ENCODE measurements at places on chromosomes 3 and 15.
A peak's percentile ranks its signal among the peaks of the same experiment; 100 is the strongest.

- DNase-seq, result no peak
These were observed 496.4 kb upstream of the MDFIC2 start for GRCh38 chr3:70808881-70809280.

DNA sequence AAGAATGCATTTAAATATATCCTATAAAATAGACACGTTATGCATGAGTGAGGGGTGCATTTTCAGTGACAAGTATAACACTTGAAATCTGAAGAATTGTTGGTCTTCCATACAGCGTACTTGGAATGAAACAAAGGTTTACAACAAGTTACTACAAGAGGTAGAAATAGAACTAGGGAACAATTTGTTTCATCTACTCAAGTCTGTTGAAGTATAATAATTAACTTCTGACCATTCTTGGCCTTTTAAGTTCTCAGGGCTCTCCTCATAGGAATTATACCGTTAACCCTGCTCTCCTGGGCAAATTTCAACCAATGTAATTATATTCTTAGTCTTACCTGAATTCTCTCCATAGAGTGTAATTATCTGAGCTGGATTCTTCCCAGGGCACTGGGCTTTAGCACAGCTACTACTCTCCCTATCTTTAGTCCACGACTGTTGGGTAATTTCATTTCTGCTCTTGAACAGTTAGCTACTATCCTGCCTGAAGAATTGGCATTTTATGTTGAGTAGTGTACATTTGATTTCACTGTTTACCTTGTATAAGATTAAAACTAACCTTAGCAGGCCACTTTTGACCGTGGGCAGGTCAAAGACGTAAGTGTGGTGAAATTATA, 100.6 kb downstream of the UBE2E2 start:
- no peak for DNase-seq

DNA sequence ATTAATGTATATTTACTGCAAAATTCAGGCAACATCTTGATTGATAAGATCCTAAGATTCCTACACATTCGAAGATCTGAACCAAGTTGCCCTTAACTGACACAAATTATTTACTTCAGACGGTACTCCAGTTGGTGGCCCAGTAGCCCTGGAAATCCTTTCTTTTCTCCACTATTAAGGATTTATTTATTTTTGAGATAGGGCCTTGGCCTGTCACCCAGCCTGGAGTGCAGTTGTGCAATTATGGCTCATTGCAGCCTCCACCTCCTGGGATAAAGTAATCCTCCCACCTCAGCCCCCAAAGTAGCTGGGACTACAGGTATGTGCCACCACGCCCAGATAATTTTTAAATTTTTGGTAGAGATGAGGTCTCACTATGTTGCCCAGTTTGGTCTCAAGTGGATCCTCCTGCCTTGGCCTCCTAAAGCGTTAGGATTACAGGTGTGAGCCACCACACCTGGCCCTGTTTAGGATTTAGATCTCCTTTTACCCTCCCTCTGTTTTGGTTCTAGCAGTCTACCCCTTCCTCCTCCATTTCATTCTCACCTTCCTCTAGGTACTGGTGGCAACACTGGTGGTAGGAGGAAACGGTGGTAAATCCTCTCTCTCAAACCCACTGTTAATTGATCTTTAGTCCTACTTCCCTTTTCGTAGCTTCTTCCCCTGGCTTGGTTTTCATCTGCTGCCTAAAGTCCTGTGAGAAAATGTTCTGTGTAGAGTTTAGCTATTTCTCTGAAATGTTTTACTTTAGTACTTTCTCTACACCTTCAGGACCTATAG, 12.7 kb upstream of the ZNF609 start:
- DNase-seq, result no peak

- no peak for DNase-seq
These were observed 148.6 kb downstream of the CNTN3 start for GRCh38 chr3:74465715-74466410.

DNA sequence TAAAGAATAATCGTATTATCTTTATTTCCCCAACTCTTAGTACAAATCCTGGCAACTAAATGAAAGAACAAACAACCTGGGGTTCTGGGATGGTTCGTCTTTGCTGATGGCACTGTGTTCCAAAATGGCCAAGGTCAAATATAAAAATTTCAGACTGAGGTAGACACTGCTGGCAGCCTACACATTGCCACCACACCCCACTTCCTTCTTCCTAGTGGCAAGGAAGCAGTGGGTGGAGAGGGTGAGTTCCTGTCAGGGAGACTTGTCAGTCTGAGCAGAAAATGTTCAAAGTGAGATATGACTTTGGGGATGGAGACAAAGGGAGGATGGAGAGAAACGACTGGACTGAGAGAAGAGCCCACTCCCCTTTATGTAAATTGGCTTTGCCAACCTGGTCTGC, 69.6 kb downstream of the LMCD1 start:
- DNase-seq, result no peak

DNA sequence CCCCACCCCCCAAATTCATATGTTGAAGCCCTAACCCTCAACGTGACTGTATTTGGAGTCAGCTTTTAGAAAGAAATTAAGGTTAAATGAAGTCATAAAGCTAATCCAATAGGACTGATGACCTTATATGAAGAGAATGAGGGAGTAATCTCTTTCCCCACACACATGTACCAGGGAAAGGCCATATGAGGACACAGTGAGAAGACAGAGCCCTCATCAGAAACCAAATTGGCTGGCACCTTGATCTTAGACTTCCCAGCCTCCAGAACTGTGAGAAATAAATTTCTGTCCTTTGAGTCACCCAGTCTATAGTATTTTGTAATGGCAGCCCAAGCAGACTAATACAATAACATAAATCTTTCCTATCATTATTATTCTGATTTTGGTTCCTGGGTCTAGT, 194.7 kb upstream of the NANOGP8 start:
- no peak for DNase-seq

GRCh38 chr3:21755896-21756295, 4.9 kb upstream of the ZNF385D start:
- DNase-seq, result no peak

DNA sequence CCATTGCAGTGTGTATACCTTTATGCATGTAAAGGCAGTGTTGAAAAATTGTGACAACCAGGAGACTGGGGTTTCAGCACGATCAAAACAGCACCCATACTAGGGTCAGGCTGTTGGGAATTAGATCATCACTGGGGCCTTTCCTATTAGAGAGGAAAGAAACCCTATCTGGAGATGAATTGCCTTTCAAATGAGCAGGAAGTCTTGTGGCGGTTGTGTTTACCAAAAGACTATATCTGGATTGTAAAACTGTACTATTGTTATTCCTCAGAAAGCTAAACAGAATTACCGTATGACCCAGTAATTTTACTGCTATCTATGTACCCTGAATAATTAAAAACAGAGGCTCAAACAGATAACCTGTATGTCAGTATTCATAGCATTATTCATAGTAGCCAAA, 10.1 kb downstream of the UBE2E1 start:
- DNase-seq, result no peak

DNA sequence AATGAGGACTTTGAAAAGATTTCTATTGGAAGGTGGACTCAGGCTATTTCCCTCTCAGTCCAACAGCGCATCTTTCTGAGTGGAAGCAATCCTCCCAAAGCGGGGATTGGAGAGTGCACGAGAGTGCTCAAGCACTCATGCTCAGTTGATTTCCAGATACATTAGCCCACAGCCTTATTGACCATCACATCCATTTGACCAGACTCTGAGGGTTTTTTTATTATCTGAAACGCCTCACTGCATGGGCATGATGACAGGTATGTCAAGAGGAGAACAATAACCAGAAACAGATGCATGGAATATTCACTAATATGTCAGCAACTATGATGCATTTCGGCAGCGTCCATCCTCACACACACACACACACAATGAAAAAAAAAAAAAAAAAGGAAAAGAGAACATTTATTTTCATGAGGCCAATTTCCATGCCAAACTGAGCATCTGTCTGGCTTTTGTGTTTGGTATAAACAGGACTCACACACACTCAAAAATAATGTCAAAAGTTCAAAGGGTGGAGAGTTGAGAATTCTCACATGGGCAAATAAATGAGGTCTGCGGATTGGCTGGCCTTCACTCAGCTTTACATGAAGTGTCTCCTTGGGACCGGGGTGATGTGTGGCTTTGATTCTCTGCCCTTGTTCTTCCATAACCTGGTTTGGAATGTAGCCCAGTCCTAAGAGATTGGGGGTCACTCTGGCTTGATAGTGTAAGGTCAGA, 371.6 kb downstream of the MCTP2 start:
- no peak for DNase-seq

- DNase-seq, result no peak
These were observed 36.6 kb downstream of the TJP1 start for GRCh38 chr15:29785642-29786041.

DNA sequence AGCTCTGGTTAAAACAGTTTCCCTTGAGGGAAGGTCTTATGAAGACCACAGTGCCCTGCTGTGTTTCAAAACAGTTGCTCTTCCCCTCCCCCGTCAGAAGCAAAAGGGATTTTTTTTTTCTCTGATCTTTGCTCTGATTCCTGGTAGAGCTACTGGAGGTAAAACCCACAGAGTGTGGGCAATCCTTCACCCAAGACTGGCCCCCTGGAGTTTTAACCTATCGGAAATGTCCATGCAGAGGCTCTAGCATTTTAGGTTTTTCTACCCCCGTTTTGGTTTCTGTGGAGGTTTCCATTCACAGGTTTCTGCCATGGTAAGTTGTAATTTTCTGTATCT, 27.7 kb downstream of the GRM2 start:
- no peak for DNase-seq

GRCh38 chr15:70036585-70037291, 61.0 kb downstream of the TLE3 start:
- peak; percentile 29 for DNase-seq

DNA sequence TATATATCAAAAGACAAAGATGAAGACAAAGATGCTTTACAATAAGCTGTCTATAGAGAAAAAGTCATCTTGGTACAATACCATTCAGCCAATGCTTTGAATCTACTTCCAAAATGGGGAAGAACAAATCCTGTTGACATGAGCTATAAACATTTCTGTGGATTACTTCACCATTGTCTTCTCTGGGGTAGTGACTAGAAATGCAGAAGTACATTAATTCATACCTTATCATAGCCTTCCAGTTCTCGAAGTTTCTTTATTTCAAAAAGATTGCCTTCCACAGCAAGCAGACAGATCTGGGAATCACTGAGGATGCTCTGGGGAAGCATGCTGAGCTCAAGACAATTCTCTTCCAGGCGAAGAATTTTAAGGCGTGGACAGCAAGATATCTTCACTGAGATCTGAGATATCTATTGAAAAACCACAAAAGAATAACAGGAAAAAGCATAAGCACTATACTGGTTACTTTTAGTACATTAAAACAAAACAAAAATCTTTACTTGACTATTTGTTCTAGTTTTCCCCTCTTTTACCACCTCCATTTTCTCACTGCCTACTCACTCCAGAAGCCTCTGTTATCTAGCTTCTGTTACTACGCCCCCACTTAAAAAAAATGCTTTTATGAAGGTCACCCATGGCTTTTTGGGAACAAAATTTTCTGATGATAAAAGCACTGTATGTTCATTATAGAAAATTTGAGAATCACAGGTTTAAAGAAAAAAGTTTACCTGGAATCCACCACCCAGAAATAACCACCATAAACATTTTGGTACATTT, 3.6 kb downstream of the LRRC57 start:
- DNase-seq, result no peak

- DNase-seq, result no peak
These were observed 182.1 kb upstream of the TP63 start for GRCh38 chr3:189449084-189449483.

GRCh38 chr3:174777813-174778212, 81.3 kb upstream of the NAALADL2 start:
- no peak for DNase-seq

GRCh38 chr3:74479915-74480314, 134.5 kb downstream of the CNTN3 start:
- no peak for DNase-seq

GRCh38 chr15:63902671-63903035, 68.9 kb upstream of the HERC1 start:
- no peak for DNase-seq

DNA sequence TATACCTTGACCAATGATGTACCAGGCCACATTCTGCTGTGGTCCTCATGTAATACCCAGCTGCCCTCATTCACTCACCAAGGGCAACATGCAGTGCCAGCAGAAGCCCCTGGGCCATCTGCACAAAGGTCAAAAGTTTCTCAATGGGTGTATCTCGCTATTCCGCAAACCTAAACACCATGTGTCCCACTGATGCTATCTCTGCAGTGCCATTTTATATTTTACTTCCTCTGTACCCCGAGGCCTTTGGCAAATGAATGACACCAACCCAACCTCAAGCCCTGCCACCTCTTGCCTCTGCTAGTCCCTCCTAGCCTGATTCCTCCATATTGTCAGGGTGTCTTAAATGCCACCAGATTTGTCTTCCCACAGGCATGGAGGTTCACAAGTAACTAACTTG, 59.2 kb downstream of the AAGAB start:
- DNase-seq, result no peak

- no peak for DNase-seq
These were observed 261.6 kb upstream of the THRB start for GRCh38 chr3:24756101-24756888.

GRCh38 chr3:150739200-150739863, 23.6 kb downstream of the SIAH2 start:
- DNase-seq, result peak; percentile 44

- no peak for DNase-seq
These were observed 32.1 kb downstream of the DNASE1L3 start for GRCh38 chr3:58178528-58179234.

DNA sequence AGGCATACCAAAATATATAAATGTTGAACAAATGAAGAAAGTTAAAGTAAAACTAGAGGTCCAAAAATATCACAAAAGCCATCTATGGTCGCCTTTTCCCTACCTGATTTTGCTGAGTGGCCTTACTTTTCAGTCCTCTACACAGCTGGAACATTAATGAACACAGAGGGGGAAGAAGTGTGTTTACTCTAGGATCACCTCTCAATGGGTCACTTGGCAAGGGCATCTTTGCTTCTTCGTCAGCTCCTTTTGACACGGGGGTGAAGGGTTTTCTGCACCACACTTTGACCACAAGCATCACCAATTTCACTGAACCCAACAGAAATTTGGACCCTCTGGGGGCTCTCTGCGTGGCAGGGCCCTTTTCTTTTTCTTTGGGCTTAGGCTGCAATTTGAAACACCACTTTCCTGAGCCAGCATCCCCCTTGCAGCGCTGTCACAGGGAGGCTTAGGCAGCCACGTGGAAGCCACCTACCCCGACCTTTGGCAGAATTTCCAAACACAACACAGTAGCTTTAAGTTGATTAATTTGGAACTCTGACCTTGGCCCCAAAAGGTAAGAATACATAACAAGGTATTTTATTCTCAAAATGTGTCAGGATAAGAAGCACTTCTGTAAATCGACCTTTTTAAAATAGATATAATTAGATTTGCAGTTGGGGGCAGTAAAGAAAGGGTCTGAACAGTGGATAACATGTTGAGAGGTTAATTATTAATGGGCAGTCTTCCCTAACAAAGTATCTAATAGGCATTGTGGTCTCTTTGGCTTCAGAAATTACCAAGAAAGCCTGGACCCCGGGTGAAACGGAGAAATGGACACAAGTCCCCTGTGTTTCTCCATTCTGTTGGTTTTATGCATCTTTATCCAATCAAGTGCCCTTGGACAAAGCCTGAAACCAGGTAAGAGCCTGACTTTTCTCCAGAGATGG, at the start of gene LIPC:
Gene LIPC (plus strand): TSS at position 771 of the 929 bp plus-strand sequence. CDS start 42 bp downstream, at position 813.
- no peak for DNase-seq

Data from large intestine (tissue), 12 donors.